ENCODE measurements at places on chromosomes 5 and 9.

- no peak for DNase-seq
Measured at GRCh38 chr9:92035146-92035545, 80.1 kb downstream of the SPTLC1 start.

- no peak for DNase-seq
Measured at GRCh38 chr5:39352951-39353350, 11.3 kb downstream of the C9 start.

DNA sequence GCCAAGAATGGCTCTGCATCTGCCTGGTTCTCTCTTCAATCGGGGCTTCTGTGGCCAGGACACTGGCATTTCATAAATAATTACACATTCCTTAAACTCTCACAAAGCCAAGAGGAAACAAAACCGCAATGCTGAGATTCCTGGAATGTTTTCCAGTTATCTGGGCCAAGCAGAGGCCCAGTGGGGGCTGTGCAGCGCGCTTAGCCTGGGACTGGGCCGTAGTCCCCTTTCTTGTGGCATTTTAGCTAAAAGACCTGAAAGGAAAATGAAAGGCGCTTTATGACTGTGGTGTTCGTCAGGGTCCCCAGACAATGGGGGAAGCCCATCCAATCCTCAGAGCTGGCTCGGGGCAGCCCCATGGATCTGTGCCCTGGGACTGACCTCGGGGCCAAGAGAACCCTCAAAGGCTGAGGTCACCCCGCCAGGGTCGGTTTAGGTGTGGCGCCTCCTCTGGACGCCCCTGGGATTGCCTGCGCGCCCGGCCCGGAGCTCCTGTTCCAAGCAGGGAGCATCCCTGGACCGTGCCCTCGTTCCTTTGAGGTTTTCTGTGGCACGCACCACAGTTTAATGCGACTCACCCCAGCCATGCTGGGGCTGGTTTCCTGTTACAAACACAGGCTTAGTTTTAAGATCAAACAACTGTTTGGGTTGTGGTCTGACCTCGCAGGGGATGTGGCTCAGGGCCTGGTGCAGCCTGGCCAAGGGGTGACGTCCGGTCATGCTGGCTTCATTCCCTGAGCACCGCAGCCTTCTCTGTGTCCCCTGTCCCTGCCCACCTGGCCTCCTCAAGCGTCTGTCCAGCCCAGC, 51.5 kb upstream of the NKD2 start:
- DNase-seq, result no peak

DNA sequence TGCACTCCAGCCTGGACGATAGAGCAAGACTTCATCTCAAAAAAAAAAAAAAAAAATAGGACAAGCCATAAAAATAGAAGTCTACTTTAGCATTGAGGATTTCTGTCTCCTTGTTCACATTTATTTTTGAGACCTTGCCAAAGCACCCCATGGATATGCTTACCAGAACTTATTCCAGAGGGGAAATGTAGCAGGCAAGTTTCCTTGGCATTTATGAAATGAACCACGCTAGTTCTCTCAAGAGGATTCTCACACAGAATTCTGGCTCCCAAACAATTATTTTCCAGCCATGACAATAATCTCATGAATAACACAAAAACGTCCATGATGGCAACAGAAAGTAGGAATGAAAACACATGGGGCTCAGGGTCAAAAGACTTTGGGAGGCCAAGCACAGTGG, 23.4 kb upstream of the GPX8 start:
- DNase-seq, result no peak

GRCh38 chr9:37364751-37365360, 57.6 kb upstream of the GRHPR start:
- no peak for DNase-seq

GRCh38 chr9:90099262-90099963, 494.6 kb downstream of the GADD45G start:
- DNase-seq, result no peak

All from esophagus squamous epithelium (tissue), 5 donors.